ENCODE measurements at places on chromosomes 3 and 15.

GRCh38 chr3:179301645-179302044, 21.2 kb upstream of the ZNF639 start:
- H3K4me3 ChIP-seq: no peak overlapping the region
- H3K4me1 ChIP-seq: peaks cover 2% of the 10 kb centered on the region
- DNase-seq: no peak
- H3K27me3 ChIP-seq: peaks cover 2% of the 10 kb centered on the region
- no peak overlapping the region for H3K27ac ChIP-seq
- no peaks in the 10 kb centered on the region for H3K36me3 ChIP-seq

GRCh38 chr3:156445117-156446090, 109.5 kb downstream of the SSR3 start:
- H3K27ac ChIP-seq: no peak overlapping the region
- no peak for DNase-seq
- no peaks in the 10 kb centered on the region for H3K36me3 ChIP-seq

DNA sequence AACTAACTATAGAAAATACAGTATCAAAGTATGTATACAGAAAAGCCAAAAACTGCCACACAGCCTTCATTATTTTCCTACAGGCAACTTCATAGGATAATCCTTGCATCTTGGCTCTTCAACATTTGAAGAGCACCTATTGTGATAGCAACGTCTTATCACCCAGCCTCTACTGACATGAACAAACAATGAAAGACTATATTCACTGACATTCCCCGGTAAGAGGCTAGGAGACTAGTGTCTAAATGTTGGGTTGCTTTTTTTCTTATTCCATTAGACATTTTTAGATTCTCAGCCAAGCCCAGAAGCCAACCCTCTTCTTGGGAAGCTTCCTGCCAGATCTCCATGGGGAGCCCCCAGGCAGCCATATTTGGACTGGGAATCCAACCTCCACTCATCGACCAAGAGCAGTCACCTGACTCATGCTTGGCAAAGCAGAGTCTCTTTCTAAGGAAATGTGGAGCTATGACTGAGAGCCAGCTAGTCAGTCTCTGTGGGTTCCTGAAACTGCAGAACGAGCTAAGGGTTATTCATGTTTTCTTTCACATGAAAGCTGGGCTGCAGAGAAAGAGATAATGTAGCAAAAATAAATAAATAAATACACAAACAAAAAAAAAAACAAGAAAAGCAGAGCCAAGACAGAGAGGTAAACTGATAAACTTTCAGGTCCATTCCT, 227.5 kb downstream of the MAGI1 start:
- H3K27ac ChIP-seq: peak overlapping the region; percentile 71
- H3K4me1 ChIP-seq: peaks cover 35% of the 10 kb centered on the region
- DNase-seq: no peak
- H3K27me3 ChIP-seq: no peaks in the 10 kb centered on the region

DNA sequence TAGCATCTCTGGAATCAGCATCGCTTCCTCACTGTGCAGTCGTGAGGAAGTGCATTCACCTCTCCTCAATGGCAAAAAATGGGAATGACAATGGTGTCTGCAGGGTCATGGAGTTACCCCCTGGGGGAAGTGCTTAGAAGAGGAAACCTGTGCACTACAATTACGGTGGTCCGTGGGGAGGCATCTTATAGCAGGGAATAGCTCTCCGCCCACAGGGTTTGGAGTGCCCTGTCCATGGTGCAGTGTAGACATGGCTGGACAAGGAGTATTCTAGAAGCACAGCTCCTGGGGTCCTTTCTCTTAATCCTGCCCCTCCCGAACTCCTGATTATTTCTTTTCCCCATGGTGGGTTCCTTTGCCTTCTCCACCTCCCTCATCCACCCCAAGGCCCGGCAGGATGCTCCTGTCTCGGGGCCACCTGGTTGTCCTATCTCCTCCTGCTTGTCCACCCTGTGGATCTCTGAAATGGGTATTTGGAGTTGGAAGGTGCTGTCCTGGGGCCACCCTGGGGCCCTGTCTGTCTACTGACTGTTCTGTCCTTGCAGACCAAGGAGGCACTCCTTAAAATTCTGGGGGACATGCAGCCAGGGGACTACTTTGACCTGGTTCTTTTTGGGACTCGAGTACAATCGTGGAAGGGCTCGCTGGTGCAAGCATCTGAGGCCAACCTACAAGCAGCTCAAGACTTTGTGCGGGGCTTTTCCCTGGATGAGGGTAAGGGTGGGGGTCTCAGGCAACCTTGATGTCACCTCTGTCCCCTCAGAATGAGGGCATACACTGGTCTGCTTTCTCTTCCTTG, 5.2 kb downstream of the ITIH1 start:
- peak; percentile 14 for DNase-seq
- H3K36me3 ChIP-seq: no peaks in the 10 kb centered on the region
- no peaks in the 10 kb centered on the region for H3K4me1 ChIP-seq
- H3K4me3 ChIP-seq: no peak overlapping the region
- H3K27ac ChIP-seq: no peak overlapping the region
- H3K27me3 ChIP-seq: peaks cover 42% of the 10 kb centered on the region

DNA sequence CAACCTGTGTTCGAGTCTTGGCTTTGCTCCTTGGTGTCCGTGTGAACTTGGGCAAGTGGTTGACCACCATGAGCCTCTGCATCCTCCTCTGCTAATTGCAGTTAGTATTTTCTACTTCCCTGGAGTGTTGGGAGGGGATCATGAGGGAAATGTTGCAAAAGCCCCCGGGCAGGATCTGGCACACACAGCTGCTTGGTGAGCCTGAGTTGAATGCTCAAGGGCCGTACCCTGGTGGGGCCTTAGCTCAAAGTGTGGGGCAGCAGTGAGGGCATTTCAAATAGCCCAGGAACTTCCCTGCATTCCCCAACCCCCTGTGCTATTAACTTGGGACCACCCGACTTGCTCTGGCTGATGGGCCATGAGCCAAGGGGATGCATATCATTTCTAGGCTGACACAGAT, 94.9 kb upstream of the SLC6A11 start:
- no peak for DNase-seq
- no peaks in the 10 kb centered on the region for H3K36me3 ChIP-seq
- no peaks in the 10 kb centered on the region for H3K4me1 ChIP-seq
- H3K27ac ChIP-seq: no peak overlapping the region
- peaks cover 51% of the 10 kb centered on the region for H3K27me3 ChIP-seq
